EH (cell line): ENCODE measurements at places on chromosomes 3 and 15.

DNA sequence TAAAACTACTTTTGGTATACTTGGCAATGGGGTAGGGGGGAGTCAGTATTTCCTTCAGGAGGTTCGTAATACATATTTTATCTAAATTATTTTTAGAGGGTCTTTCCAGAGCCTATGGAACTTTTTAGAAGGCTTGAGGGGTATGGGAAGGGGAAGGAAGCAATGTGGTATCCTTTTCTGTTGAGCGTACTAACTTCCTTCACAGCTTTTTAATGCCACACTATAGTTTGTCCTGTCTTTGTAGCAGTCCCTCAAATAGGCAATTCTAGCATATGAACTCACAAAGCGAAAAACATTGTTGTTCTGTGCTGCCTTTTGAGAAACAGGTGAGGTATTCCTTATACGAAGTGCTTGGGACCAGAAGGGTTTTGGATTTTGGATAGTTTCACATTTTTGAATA is 22.3 kb upstream of the P2RY13 start:
- DNase-seq: no peak

- no peak for DNase-seq
Measured at GRCh38 chr3:190626951-190627620, 113.2 kb downstream of the IL1RAP start.

DNA sequence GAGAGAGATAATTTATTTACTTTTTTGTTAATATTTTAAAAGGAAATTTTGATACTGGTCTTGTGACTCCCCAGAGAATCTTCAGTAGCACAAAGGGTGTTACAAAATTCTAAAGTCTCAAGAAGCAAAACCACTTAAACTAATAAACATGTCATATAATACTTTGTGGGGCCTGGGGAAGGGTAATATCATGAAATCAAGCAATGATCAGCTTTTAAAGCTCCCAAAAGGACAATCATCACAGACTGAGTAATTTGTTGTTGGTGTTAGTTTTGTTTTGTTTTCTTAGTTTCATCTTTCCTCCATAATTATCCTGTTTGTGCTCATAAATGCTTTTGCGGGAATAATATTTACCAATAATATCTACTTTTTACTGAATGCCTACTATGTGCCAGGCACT is 55.0 kb downstream of the TMEM212 start:
- no peak for DNase-seq

DNA sequence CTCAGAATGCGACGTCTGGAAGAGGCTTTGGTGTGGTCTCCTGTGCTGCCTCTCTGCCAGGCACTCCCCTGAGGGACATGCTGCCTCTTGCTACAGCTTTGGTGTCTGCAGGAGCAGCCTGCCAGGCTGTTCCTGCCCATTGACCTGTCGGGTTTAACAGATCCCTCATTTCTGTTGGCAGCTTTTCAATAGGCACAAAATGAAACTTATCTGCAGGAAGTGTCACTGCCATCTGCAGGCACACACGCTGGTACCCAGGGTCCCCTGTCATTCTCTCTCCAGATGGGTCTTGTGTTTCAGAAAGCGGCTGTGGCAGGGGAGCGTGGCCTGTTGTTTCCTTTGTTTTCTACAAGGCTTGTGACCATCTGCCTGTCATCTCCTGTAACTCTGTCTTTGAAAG is 328.3 kb upstream of the CHRM5 start:
- DNase-seq: no peak

DNA sequence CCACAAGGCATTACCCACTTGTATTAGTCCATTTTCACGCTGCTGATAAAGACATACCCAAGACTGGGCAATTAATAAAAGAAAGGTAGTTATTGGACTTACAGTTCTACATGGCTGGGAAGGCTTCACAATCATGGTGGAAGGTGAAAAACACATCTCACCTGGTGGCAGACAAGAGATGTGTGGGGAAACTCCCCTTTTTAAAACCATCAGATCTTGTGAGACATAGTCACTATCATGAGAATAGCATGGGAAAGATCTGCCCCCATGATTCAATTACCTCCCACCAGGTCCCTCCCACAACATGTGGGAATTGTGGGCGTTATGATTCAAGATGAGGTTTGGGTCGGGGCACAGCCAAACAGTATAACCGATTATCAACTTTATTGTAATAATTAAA is 17.0 kb upstream of the CMC1 start:
- no peak for DNase-seq

DNA sequence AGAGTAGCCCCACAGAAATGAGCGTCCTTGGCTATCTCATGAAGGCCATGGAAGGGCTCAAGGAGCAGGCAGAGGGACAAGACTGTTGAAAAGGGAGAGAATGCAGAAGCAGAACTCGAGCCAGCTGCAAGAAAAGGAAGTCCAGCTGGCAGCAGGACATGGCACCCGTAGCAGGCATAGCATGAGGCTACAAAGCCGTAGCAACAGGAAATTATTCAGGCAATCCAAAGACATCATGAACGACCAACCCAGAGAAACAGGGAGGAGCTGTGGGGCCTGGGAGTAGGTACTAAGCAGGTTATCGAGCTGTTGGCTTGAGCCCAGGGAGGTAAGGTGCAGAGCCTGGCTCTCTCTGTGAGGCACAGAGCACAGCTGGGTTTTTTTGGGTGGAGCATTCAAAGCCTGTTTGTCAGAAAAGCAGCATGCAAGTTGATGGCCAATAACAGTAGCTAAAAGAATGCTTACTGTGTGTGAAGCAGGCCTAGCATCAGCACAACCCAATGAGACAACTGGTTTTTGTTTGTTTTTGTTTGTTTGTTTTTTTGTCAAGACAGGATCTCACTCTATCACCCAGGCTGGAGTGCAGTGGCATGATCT is 144.0 kb upstream of the SMAD3 start:
- no peak for DNase-seq

DNA sequence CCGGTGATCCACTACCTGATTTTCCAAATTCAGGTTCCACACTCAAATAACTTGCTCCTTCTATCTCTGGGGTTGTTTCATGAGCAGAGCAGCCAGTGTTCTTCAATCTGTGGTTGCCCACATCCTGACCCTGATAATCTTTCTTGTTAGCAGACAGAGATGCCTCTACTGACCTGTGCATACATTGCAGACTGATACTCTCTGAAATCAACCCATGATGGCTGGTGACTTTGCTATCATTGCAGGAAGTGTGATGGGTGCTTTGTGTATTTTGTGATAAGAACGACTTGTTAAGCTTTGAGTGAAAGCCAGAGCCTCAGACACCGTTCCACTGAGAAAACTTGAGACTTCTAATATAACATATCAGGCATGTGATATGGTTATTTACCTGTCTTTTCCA is 39.9 kb downstream of the GATM start:
- DNase-seq: no peak

- no peak for DNase-seq
Measured at GRCh38 chr15:23846218-23846617, 159.1 kb upstream of the NDN start.
